ENCODE measurements at places on chromosomes 2 and 18.

DNA sequence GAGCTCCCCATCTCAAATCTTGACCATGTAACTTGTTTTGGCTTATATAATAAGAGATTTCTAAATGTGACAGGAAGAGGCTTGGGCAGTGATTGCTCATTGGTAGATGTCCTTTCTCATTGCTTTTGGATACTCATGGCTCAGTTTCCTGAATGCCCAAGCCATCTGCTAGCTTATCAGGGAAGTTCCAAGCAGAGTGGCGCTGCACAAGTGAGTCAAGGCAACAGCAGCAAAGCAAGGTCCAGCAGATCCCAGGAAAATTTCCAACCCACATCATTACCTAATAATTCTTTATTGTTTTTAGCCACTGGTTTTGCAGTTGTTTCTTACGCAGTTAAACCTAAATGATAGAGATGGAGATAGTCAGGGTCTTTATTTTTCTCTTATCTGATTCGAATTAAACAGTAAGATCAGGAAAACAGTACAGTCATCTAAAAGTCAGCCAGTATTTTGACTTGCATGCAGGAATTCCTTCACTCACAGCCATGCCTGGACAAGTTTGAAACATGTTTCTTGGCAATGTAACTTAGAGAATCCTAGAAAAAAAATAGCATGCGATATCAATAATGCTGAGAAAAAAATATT is 349.7 kb upstream of the TMEFF2 start:
- no peak for DNase-seq

GRCh38 chr2:190526105-190526750 is 8.3 kb downstream of the NEMP2 start:
- DNase-seq: no peak

DNA sequence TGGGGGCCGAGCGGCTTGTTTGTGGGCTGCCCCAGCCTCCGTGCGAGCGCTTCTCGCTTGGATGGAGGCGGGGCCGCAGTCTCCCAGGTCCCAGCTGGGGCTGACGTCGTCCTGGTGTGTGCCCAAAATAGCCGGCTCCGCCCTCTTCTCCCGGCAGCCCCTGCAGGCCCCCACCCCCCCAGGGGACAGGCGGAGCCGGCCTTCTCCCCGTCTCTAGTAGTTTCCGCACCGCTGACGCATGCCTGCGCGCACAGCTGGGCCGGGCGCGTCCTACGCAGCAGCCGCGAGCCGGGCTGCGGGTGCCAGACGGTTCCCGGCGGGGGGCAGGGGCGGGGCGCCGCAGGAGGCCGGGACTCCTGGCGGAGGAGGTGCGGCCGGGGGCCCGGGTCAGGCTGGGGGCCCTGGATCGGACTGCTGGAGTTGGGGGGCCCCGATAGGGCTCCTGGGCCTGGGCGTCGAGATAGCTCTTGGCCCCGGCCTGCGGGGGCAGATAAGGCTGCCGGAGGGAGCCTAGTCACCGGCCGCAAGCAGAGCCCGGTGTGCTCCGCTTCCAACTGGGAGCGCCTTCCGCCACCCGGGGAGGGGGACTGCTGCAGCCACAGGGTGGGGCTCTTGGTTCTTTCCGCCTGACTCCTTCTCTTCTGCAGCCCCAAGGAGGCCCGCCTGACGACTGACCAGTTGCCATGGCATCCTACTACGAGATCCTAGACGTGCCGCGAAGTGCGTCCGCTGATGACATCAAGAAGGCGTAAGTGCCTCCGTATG is at the start of gene DNAJB2:
TSS of gene DNAJB2 (plus strand) at position 216 of the 765 bp plus-strand sequence. CDS start at position 684, 468 bp downstream.
- peak; percentile 94 for DNase-seq

DNA sequence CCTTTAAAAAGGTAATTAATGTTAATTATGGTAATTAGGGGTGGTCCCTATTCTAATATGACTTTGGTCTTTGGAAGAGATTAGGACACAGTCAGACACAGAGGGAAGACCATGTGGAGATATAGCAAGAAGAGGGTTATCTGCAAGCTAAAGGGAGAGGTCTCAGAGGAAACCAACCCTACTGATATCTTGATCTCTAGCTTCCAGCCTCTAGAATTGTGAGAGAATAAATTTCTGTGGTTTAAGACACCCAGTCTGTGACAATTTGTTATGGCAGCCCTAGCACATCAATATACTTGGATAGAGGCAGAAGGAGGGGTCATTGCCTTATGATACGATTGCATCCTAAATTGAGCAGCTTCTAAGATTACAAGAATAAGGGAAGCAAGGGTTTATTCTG is 21.3 kb upstream of the NT5C1B start:
- no peak for DNase-seq

- peak; percentile 33 for DNase-seq
Measured at GRCh38 chr18:50819728-50820378, at the start of gene MRO. MRO (minus strand) TSS chr18:50820016; CDS start chr18:50809400, 10,616 bp downstream.

- DNase-seq: no peak
Measured at GRCh38 chr2:238908960-238909951, 61.4 kb downstream of the TWIST2 start.

- no peak for DNase-seq
Measured at GRCh38 chr2:223071139-223071538, 19.1 kb downstream of the KCNE4 start.

GRCh38 chr2:114222344-114222743 is 220.1 kb upstream of the DPP10 start:
- no peak for DNase-seq

GRCh38 chr2:99488539-99489062 is 1.2 kb downstream of the REV1 start:
- no peak for DNase-seq

- DNase-seq: no peak
Measured at GRCh38 chr18:57890266-57890665, 87.2 kb upstream of the ATP8B1 start.

GRCh38 chr2:217617616-217618022 is 385.2 kb downstream of the TNS1 start:
- no peak for DNase-seq

DNA sequence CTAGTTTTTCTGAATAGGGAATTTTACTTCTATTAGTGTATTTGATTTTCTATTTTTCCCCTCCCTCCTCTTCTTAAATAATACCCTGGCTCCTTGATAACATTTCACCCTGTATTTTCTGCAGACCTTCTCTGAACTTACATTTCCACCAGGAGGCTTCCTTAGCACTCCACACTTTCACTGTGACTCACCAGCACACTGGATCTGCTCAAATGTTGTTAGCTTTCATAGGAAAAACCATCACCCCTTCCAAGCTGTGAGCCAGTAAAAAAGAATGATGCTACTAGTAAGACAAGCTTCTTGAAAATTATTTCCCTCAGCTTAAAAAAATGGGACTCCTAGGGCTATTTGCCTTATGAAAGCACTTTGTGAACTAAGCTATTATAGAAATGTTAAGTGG is 16.1 kb downstream of the SUPT7L start:
- DNase-seq: no peak

All from esophagus squamous epithelium (tissue), 5 donors.